ENCODE measurements at places on chromosomes 5 and 9.
A peak's percentile ranks its signal among the peaks of the same experiment; 100 is the strongest.

DNA sequence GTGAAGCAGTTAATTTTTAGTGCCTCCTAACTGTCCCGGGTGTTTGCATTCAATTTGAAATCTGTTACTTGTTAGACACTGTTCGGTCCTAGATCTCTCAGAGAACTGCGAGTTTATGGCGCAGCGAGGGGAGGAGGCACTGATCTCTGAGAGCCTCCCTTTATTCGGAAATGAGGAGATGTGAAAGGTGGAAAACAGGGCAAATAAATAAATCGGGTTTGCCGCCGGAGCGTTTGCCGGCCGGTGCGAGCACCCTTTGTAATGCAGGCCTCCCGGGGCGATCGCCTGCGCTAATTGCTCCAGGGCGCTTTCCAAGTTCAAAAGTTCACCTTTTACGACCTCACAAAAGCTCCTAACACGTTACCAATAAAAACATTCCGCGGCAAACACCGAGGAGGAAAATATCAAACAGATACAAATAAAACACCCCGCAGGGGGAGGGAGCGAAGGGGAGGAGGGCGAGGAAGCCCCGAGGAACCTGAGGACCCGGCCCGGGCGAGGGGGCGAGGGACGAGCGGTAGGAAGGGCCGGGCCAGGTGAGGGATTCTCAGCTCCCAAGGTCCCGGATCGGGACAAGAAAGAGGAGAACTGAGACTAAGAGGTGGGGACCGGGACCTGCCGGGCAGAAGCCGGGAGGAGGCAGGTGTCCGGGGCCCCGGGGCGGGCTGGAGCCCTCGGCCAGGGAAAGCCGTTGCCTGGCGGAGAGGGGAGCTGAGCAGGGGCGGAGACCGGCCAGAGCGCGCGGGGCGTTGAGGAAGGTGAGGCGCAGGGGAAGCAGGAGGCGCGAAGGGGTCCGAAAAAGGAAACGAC, 1.4 kb downstream of the NR6A1 start:
- peak; percentile 16 for DNase-seq

DNA sequence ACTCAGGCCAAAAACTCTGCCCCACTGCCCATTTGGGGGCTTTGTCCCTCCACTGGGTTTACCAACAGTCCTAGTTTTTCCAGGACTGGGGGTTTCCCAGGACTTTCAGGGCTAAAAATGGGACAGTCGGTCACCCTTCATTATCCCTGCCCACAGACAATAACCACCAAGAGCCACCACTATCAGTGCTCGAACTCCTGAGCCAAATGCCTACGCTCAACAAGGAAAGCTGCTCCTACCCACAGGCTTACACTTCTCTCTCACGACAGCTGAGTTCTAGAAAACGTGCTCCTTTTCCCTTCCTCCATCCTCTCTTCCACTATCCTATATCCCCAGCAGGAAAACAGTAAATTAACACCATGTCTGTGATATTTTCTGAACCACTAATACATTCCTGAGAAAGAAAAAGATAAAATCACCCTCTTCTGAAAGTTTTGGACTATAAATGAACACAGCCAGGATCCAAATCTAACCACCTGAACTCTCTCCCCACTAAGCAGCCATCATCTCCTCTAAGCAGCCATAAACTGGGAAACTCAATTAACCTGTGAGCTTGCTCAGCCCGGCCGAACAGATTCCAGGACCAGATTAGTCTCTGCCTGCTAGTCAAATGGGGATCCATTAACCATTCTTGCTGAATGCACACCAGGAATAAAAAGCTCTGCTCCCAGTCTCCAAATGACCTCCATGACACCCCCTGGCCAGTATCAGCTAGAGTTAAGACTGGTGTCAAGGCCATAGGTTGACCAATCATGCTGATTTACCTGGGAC, 41.8 kb downstream of the KLHL3 start:
- no peak for DNase-seq

GRCh38 chr9:99515895-99516656, 294.0 kb downstream of the SEC61B start:
- DNase-seq, result no peak

DNA sequence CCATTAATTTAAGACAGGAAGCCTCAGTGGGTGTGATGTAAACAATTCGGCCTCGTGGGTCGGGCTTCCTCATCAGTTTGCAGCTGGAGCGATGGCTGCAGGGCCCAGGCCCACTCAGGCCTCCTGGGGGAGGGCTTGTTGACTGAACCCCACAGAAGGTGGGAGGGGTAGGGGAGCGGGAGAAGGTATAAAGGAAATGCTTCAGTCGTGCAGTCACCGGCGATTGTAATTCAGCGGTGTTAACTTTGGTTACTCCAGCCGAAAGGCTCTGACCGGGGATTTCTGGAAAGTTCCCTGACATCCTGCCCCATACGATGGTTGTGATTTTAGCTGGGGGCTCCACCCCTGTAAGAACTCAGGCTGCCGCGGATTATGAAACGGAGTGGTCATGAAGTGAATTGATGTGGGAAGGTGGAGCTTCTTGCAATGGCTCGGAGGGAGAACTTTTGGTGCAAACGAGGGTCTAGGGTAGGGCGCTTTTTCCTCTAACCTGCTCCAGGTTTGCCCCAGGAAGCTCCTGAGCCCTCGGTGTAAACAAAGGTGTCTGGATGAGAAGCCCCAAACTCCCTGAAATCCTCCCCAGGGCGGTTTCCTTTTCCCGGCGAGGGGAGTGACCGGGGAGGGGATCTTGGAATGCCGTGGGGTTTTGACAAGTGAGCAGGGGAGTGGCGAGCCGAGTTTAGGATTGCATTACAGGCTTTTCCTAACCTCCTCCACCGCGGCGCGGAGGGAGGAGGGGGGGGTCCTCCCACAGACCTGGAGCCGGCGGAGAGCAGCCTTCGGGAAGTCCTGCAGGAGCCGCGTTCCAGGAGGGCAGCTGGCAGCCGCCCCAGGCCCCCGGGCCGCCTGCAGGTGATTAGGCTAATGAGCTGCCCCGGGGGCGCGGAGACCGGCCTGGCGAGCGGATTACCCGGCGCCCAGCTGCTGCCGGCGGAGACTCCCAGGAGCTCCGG, 215.5 kb downstream of the PDZD2 start:
- DNase-seq, result peak; percentile 9

GRCh38 chr5:77033338-77033737, 3.1 kb downstream of the AGGF1 start:
- DNase-seq, result no peak

DNA sequence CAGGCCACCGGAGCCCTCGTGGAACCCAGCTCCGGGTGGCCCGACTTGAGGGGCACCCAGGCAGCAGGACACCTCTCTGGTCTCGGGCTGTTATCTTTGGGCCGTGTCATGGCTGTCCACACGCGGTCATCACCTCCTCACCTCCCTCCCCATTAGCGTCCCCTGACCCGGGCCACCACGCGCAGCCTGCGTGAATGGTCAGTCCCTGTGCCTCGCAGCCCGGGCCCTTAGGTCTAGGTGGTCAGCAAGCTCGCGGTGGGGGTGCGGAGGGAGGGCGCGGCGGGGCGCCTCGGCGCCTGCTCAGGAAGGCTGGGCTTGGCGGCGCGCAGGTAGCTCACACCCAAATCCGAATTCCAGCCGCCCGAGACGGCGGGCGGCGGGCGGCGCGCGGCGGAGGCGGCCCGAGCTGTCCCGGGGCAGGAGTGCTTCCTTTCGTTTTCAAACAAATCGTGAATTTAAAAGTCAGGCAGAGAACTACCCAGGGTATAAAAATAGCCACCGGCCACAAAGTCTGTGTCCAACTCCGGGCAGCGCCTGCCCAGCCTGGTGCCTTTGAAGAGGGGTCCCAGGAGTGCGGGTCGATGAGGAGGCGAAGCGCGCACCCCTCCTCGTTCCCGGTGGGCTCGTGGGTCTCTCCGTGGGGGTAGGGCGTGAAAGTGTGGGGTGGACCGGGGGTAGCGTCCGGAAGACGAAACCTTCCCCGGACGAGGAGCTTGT, 1.0 kb upstream of the RXRA start:
- DNase-seq, result no peak

GRCh38 chr9:18606281-18606680, 132.3 kb downstream of the ADAMTSL1 start:
- DNase-seq, result no peak

- no peak for DNase-seq
Measured at GRCh38 chr5:71877511-71877910, 158.4 kb downstream of the CARTPT start.

DNA sequence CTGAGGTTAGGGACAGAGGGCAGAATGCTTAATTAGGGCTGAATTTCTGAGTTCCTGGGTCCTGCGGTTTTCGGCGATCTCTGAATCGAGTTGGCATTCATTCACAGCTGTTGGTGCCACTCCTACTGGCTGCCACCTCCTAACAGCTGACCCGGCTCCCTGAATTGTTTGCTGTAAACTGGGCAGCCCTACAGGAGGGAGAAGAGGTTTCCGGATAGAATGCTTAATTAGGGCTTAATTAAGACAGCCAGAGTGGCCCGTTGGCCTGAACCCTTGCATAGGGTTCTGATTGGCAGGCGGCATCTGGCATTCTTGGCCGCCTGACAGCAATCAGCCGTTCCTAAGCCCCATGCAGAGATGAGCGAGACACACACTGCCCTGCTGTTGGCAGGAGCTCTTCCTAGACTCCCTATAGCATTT, 25.7 kb downstream of the FRMPD1 start:
- DNase-seq, result no peak

- DNase-seq, result no peak
Measured at GRCh38 chr9:113592876-113593575, 129.5 kb downstream of the RGS3 start.

DNA sequence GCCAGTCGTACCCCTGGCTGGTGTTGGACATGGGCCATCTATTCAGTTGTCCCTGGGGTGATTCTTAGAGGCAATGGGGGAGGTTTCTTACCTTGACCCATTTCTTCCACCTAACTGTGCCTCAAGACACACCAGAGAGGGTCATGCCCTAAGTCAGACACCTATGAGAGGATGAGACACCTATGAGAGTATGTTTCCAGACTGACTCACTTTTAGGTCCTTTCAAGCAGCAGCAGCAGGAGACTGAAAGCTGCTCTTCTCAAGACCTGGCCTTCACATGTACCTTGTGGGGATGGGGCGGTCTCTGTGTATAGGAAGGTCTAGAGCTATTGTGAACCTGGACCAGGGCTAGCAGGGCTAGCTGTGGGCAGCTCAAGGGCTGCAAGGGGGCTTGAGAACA, 130.1 kb downstream of the TENT4A start:
- DNase-seq, result no peak

- DNase-seq, result no peak
Measured at GRCh38 chr9:125564631-125565030, 142.4 kb downstream of the MAPKAP1 start.

- no peak for DNase-seq
Measured at GRCh38 chr9:132645711-132646110, 24.1 kb downstream of the DDX31 start.

- no peak for DNase-seq
Measured at GRCh38 chr9:117827456-117827855, 123.3 kb downstream of the TLR4 start.

- peak; percentile 71 for DNase-seq
Measured at GRCh38 chr9:127608104-127608966, 3.7 kb upstream of the STXBP1 start.

DNA sequence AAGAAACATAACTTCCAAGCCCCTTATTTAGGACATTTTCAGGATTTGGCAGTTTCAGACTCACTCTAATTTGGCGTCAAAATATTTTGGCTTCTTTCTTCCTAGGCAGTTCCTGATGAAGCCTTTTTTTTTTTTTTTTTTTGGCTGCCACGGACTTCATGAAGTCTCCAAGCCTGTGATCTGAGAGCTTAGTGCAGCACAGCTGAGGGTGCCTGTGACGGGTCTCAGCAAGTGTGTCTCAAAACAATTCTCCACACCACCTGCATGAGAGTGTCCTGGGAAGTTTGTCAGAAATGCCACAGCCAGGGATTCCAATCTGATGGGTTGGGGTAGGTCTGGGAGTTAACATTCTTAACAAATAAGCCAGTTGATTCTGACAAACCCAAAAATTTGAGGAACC, 6.0 kb upstream of the ESM1 start:
- no peak for DNase-seq

- DNase-seq, result no peak
Measured at GRCh38 chr5:142613271-142613671, 72.6 kb downstream of the FGF1 start.

DNA sequence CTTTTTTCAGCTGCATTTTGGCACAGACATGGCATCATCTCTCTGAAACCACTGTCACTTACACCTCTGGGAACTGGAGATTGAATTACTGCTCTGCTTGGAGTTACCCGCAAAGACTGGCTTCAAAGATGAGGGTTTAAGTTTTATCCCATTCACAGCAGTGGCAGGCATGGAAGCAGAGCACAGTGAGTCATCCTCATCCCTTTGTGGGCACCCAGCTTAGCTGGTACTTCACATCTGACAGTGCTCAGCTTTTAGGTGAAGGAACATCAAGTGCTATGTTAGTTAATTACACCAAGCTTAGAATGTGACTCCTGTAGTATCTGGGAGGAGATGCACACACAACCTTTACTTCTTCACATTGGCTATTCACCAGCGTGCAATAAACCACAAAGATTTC, 24.8 kb upstream of the ALDH1A1 start:
- DNase-seq, result no peak

GRCh38 chr5:39485079-39485478, 60.3 kb upstream of the DAB2 start:
- DNase-seq, result no peak

- no peak for DNase-seq
Measured at GRCh38 chr5:76679231-76679630, 36.7 kb upstream of the F2R start.

DNA sequence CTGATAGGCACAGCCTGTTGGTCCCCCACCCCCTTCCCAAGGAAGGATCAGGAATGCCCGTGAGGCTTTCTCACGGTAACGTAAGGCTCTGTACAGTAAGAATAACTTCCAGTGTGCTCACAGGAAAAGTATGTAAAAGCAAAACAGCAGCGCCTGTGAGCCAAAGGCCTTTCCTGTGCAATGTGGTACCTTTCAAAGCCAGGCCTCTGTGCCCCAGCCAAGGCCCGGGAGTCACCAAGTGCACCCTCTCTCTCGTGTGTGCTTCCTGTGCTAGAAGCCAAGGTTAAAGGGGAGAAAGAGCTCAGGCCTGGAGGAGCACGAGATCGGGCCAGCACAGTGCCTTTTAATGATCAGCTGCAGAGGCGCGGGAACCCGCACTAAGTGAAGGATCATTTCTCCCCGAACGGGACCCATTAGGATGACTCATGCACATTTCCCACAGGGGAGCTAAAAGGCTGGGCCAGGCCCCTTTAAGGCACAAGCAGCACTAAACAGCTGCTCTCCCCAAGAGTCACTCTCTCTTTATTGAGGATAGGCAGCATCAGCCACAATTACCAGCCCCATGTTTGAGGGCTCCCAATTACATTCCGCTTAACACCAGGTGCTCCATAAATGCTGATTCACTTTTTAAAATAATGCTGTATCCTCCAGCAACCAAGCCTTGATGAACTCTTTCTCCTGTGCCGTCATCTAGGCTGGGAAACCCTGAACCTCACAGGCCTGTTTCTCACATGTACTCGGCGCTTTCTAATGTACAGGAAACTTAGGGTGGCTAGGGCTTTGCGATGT, 42.8 kb downstream of the SHB start:
- DNase-seq, result no peak

DNA sequence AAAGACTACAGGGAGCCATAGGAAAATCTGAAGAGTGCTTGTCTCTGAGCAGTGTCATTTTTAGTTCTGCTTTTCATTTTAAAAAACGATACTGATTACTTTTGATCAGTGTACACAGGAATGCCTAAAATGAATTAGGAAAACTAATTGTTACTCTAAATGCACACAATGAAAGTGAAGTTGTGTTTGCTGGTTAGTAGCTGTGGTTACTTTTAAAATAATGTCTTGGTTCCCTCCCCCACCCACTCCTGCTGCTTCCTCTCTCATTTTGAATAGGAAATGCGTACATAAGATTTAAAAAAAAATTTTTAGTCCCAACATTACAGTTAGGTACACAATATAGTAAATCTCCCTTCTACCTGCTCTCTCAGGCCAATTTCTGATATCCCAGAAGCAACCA, 47.5 kb upstream of the PLPP1 start:
- no peak for DNase-seq

GRCh38 chr9:95067057-95067456, 250.5 kb downstream of the FANCC start:
- no peak for DNase-seq

All from activated CD4-positive, alpha-beta T cell treated with anti-CD3 and anti-CD28 coated beads, Interleukin-2, amount 10 ng/mL, durations not matched to agents 7 days and 5 days (primary cell).